AG04449 (cell line): ENCODE measurements at places on chromosomes 7 and 10.

- no peak for DNase-seq
These were observed 739.9 kb downstream of the XPNPEP1 start for GRCh38 chr10:109183366-109183765.

DNA sequence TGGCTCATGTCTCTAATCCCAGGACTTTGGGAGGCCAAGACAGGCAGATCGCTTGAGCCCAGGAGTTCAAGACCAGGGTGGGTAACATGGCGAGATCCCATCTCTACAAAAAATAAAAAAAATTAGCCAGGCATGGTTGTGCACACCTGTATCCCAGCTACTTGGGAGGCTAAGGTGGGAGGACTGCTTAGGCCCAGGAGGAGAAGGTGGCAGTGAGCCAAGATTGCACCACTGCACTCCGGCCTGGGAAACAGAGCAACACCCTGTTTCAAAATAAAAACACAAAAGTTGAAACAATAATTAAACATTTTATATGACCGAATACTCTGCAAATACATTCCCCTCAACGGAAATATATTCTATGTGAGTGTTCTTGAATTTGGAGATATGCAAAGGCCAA lies 40.3 kb downstream of the JMJD1C start:
- no peak for DNase-seq

- no peak for DNase-seq
These were observed 873.2 kb downstream of the GATA3 start for GRCh38 chr10:8927705-8928104.

GRCh38 chr10:99977916-99978315 lies 31.8 kb downstream of the DNMBP start:
- no peak for DNase-seq

- DNase-seq: no peak
These were observed 47.5 kb downstream of the USP6NL start for GRCh38 chr10:11563936-11564335.

DNA sequence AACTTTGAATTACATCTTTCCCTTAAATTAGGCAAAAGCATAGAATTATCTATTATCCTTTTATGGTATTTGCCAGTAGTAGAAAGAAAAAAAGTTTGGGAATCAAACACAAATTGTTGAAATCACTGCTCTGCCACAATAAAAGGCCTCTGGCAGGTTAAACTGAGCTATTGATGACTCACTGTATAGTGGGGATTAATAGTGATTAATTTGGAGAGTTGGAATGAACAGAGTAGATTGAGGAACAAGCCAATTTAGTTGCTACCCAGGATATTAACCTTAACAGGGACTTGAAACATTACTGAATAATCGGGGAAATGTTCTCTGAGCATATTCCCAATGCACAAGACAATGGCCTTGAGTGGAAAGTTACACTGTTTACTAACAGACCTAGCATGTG lies 33.1 kb downstream of the MASTL start:
- DNase-seq: no peak

DNA sequence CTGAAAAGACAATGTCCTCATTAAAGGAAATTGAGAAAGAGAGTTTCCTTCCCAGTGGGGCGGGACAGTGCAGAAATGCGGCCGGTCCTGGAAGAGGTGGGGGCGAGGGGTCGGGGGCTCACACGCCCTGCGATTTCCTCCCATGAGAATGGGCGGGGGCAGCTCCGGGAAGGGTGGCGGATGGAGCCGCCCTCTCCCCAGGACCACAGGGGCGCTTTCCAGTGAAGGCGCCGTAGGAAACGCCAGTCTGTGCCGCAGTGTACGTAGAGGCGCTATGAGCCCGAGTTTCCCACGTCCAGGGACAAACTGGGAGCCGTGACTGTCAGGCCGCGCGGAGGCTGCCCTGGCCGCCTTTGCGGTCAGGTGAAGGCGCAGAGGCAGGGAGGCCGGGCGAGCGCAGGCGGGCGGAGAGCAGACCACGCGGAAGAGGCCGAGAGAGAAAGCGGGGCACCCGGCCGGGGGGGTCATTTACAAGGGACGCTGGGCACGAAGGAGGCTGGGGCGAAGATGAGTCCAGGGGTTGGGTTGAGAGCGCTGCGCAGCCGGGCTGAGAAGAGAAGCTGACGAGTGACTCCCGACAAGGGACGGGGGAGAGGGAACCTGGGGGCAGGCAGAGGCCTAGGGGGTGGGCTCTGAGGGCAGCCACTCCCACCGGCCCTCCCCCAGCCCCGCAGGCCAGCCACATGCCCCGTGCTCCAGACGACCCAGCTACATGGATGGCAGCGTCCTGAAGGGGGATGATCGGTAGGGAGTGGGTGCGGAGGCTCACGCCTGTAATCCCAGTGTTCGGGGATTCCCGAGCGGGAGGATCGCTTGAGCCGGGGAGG lies 45.0 kb downstream of the ALOX5 start:
- DNase-seq: no peak

DNA sequence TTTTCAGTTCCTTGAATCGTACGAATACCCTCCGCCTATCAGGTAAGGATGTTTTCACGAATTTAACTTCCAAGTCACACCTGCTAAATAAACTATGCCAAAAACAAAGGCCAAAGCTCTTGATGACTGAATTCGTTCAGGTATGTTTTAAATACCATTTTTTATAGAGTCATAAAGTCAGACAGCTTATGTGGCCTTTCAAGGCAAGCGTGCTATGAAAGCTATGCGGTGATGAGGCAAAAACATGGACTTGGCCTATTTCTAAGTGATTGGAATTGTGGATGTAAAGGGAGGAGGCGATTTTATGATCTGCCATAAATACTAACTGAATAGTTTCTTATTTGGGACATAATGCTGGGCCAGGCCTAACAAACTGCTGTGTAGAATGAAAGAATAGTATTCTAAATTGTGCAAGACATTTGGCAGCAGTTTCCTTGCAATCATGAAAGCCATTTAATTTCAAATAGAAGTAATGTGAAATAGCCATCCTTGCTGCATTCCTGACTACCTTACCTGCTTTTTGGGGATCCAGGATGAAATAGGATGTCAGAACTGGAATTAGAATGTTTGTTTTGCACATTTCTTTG lies 14.0 kb downstream of the SLC39A12 start:
- no peak for DNase-seq

GRCh38 chr7:30996256-30996655 lies 32.5 kb downstream of the GHRHR start:
- no peak for DNase-seq

- DNase-seq: no peak
These were observed 860 bp downstream of the RPP30 start for GRCh38 chr10:90872648-90873020.

DNA sequence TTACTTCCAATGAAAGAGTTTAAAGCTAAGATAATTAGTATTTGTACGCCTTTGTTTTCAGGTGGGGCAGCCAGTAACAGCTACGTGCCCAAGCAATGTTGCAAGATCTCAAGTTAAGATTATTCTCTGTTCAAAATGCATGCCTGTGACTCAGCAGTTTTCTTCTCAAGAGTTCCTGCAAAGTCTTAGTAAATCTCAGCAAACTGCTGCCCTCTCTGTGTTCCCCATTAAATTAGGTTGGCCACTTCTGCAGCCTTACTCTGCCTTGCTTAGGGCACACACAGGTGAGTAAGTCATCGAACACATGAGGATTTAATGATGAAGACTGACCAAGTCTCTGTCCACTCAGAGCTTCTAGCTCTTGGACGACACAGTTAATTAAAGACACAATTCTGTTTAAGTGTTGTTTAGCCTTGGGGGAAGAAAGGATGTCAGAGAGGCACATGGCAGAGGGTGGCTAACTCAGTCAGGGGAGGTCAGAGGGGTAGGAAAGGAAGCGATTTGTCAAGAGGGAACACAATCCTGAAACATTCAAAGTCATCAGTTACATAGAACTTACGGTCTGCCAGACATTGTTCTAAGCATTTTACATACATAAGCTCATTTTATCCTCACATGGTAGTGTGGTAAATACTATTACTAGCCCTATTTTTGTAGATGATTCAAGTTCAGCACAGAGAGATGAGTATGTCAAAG lies 20.2 kb upstream of the SLC35G1 start:
- peak; percentile 29 for DNase-seq

- no peak for DNase-seq
These were observed 10.6 kb downstream of the DBF4 start for GRCh38 chr7:87886875-87887274.
